Fibroblast of skin of back (primary cell): ENCODE measurements at places on chromosomes 6 and 20.

DNA sequence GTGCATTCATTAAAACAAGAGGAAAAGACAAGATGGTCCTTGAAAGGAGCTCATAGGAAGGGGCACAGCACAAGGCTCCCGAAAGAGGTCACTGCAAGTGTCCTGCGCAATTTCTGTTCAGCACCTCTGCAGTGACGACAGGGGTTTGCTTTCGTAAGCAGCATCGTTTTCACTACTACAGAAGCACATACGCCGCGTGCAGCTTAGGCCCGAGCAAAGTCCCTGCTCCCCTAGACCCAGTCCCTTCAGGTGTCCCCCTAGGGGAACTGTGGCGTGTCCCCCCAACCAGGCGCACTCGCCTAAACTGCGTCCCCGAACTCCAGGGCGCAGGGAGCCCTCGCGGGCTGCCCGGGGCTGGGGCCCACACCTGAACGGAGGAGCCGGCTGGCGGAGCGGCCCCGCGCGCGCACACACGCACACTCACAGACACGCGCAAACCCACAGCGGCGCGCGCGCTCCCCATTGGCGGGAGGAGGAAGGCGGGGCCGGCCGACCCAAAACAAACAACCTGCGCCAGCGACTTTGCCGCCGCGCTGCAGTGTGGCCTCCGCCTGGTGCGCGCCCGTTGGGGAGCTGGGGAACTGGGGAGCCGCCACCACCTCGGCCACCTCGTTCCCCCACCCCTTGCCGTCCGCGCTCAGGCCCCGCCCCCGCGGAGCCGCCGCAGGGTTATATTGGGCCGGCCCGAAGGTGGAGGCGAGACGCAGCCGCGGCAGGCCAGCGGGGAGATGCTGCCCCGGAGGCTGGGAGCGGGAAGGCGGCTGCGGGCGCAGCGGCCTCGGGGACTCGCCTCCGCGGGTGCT is at the start of gene FOXQ1:
TSS of gene FOXQ1 (plus strand) at position 699 of the 803 bp plus-strand sequence. CDS start 607 bp downstream, outside the sequence.
- no peak for DNase-seq

GRCh38 chr6:132812255-132812732 is 2.1 kb upstream of the RPS12 start:
- peak; percentile 32 for DNase-seq

DNA sequence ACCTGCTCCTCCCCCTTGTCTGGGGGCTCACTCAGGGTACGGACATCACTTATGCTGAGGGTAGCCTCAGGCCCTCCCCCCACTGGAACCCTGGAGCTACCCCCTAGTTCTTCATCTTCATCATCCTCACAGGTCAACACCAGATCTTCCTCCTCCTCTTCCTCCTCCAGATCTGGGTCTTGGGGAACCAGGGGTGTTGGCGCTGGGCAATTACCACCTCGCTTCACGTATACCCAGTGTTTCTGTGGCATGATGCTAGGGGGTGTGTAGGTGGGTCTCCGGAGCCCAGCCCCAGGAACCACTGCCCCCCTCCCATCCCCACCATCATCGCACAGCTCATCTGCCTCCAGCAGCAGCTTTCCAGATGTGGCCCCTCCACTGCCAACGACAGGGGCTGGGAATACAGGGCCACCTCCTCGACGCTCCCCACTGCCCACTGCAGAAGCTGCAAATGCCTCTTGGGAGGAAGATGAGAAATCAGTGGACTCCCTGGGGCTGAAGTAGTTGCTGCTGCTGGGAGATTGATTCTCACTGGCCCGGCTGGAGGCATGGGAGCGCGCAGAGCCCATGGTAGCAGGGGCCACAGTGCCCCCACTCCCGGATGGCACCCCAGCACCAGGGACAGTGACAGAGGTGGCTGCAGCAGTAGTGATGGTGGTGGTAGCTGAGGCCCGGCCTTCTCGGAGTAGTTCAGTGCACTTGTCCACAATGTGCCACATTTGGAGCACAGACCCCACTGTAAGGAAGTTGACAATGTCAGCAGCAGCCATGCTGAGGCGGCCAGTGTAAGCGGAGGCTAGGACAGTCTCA is 1.5 kb downstream of the ZBTB22 start:
- no peak for DNase-seq

DNA sequence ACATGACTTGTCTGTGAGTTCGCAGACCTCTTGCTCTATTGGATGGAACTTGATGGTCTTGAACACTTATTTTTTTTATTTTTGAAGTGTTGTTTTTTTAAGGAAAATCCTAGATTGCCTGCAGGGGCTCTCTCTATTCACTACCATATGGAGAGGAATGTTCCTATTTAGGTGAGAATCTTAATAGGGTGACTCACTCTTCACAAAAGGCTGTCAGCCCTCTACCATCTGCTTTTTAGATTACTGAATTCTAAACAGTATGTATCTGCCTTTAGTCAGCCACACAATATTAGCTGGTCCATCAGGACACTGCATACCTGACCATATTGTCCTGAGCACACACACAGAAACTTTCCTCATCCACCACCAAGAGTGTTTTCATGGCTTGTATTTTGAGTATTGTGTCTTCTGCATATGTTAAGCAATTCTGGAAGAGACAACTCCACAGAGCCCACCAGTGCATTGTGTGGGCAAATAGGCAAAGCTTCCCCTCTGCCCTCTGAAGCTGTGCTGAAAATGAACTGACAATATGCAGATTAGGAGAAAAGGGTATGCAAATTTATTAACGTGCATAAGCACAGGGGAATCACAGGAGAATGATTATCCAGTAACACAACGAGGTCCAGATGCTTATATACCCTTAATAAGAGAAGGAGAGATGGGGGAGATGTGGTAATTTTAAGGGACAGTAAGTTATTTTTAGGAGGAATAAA is 6.6 kb upstream of the BTBD9 start:
- peak; percentile 23 for DNase-seq

GRCh38 chr20:47887064-47887463 is 101.8 kb upstream of the SULF2 start:
- no peak for DNase-seq

GRCh38 chr6:14202947-14203346 is 85.4 kb downstream of the CD83 start:
- DNase-seq: no peak

DNA sequence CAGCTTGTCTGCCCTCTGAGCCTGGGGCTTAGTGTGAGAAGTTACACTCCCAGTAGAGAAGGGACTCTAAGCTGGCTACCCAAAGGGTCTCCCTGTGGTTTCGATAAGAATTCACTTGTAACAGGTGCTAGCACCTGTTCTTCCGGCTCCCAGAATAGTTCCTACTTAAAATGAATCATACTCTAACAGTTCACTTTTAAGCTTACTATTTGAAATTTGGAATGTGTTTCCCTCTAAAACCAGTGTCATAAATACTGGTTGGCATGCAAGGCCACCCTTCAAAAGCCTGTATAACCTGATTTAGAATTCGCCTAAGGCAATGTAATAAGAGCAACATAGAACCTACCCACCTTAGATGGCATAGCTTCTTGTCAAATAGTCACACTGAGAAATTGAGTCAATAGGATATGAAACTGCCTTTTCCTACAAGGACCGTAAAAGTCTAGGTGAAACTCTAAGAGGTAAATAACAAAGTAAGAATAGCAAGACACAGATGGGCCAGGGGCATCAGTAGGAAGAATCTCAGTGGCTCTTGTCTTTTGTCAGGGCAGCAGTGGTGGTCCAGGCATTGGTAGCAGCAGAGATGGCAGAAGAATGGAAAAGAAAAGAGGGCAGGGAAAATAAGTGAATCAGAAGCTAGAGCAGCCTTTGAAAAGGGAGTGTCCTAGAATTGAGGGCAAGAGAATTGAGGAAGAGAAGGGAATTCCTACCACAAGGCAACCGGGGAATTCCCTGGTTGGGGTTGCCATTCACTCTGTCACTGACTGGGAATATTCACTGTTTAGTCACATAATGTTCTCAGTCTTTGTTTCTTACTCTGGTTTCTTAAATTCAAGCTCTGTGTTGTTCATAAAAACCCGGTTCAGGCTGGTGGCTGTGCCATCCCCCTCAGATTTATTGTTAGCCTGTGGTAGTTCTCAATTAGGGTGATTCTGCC is 91.5 kb downstream of the HIVEP2 start:
- DNase-seq: peak; percentile 64

GRCh38 chr6:27662769-27663168 is 189.9 kb upstream of the ZNF184 start:
- no peak for DNase-seq

DNA sequence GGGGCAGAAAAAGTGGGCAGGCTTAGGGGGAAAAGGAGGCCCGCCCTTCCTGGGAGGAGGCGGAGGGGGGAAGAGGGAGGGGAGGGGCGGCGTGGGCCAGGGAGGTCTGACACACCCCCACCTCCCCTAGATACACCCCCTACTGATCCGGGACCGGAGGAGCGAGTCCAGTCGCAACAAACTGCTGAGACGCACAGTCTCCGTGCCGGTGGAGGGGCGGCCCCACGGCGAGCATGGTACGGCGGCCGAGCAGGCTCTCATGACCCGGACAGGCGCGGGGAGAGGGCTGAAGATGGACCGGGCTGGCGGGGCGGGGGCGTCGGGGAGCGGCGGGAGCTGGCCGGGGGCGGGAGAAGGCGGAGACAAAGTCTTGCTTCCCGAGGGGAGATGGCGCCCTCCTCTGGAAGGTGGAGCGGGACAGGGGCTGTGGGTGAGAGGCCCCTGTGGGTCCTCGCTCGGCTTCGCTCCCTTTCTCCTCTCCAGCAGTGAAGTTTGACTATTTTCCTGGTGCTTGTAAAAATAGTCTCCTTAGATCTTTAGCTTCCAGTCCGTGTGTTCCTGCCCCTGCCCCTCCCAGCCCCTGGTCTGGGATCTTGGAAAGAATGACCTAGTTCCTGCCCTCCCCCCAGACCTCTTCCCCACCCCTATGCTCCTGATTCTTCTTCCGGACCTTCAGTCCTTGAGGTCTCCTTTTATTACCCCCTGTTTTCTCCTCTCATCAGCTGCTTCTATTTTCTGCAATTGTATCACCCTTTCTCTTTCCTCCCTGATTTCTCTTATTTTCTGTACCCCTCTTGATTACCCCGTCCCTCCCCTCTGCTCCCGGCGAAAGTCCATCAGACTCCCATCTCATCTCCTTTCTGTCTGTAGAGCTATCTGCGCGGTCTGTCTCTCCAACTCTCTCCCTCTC is 6.1 kb downstream of the SYNGAP1 start:
- peak; percentile 89 for DNase-seq

GRCh38 chr6:106735136-106735633 is 105.8 kb downstream of the QRSL1 start:
- no peak for DNase-seq

DNA sequence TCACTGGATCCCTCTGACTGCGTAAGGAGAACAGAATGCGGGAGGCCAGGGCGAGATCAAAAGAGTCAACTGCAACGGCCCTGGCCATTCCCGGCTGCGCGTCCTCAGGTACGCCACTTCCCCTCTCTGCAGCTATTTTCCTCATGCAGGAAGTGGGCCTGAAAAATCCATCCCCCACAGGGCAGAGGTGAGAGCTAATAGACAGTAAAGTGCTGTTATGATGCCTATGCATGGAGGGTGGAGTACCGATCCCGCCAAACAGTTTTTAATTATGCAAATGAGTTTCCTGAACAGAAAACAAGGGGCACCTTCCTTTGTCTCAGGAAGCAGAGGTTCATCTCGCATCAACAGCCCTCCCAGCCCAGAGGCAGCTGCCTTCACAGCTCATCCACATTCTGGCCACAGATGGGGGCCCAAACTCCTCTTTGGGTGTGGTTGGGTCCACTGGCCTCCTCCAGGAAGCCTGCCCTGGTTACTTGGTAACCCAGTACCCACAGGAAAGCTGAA is 9.3 kb downstream of the PREX1 start:
- DNase-seq: no peak

DNA sequence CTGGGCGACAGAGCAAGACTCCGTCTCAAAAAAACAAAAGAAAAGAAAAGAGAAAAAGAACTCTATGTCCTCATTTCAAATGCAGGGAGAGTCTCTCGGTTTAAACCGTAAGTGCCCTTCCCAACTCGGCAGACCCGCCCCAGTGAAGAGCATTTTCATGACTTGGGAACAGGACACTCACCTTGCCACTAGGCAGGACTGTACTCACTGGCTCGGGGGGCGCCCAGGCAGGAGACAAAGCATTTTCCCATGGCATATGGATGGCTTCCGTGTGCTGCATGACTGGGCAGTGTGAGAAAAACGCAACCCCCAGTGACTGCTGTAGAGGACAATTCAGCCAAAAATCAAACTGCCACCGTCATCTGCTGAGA is 23.7 kb upstream of the MRGBP start:
- no peak for DNase-seq

- DNase-seq: peak; percentile 63
Observed at GRCh38 chr20:45629496-45630100, at the start of gene WFDC10A. WFDC10A (plus strand) TSS chr20:45629739; CDS start chr20:45629814, 75 bp downstream.

DNA sequence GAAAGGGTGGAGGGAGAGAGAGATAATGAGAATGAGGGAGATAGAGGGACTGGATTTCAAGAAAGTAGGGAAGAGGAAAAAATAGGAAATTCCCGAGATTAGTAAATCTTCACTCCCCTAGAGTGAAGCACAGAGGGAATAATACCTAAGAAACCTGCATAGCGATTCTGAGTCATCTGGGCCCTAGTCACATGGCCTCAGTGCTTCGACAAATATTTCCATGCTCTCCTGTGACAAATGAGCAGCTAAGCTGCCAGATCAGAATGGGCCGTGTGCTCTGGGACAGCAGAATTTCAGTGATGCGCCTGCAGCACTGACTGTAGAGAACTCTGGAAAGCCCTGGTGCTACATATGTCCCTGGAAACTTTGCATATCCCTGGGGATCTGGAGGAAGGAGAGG is 48.6 kb upstream of the GRIK2 start:
- DNase-seq: no peak

- DNase-seq: no peak
Observed at GRCh38 chr20:19274412-19275015, 62.1 kb downstream of the SLC24A3 start.

DNA sequence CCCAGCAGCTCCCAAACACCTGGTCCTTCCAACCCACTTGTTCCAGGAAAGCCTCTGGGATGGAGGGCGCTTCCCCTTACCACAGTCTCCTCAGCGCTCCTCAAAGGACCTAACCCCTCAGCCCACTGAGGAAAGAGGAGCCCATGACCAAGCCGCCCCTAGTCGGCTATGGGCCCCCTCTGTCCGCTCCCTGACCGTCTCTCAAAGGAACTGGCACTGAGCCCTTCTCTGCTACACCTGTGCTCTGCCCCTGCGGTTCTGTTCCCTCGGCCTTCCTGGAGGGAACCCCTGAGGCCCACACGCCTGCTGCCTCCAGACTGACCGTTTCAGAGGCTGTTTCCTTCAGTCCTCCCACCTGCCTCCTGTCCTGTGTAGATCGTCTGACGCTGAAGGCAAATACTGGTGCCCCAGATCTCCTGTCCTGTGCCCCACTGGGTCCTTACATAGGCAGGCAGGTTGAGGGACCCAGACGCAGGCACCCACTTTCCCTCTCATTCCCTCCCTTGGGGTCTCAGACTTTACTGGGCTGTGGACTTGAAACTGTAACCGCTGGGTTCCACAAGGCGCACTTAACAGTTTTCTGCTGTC is 1.9 kb upstream of the SLC4A11 start:
- DNase-seq: no peak

- DNase-seq: no peak
Observed at GRCh38 chr6:91487696-91488392, 901.0 kb upstream of the MAP3K7 start.

GRCh38 chr6:150640556-150641209 is 41.0 kb downstream of the PLEKHG1 start:
- DNase-seq: no peak

- no peak for DNase-seq
Observed at GRCh38 chr20:46974669-46975434, 80.2 kb downstream of the EYA2 start.

- DNase-seq: no peak
Observed at GRCh38 chr20:34880215-34880850, 3.9 kb downstream of the ACSS2 start.
